ENCODE measurements at places on chromosomes 1 and 21. TPM values are rescaled to one million over a fixed set of nuclear protein-coding genes. Genes with fewer than 3 reads are reported as not detected.

GRCh38 chr1:150093805-150094204, 26.2 kb downstream of the VPS45 start:
- no peak overlapping the region for H3K4me3 ChIP-seq
- H3K27ac ChIP-seq, result no peak overlapping the region
- H3K27me3 ChIP-seq, result no peaks in the 10 kb centered on the region
- peaks cover 37% of the 10 kb centered on the region for H3K36me3 ChIP-seq

GRCh38 chr21:16073586-16073985, 343.8 kb downstream of the USP25 start:
- H3K4me1 ChIP-seq, result no peaks in the 10 kb centered on the region
- H3K4me3 ChIP-seq, result no peak overlapping the region
- no peak for DNase-seq
- no peak overlapping the region for H3K27ac ChIP-seq
- H3K27me3 ChIP-seq, result no peaks in the 10 kb centered on the region

DNA sequence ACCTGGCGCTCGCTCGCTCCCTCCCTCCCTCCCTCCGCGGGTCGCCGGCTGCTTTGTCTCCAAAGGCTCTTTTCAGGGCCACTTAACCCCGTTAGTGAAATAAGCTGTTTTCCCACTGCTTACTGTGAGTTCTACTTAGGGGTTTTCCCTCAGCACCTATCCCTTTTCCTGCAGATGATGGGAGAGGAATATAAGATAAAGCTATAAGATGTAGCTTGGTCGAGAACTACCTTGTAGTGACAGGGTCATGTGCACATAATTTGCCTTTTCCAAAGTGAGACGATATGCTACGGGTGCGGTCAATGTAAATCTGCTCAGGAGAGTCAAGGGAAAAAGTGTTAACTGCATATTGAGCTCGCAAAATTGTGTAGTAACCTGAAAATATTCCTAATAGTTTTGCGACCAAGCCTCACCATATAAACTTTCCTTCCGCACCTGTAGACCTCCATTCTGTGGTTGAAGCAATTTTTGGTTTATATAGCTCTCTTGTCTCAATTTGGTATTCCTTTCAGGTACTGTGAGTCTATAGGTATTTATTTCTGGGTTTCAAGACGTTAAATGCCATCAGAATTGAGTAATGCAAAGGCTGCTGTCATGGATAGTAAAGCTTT, 55.8 kb upstream of the BOLA1 start:
- peak overlapping the region; percentile 88 for H3K27ac ChIP-seq
- DNase-seq, result no peak
- peaks cover 49% of the 10 kb centered on the region for H3K4me1 ChIP-seq
- H3K27me3 ChIP-seq, result no peaks in the 10 kb centered on the region
- H3K36me3 ChIP-seq, result peaks cover 7% of the 10 kb centered on the region

DNA sequence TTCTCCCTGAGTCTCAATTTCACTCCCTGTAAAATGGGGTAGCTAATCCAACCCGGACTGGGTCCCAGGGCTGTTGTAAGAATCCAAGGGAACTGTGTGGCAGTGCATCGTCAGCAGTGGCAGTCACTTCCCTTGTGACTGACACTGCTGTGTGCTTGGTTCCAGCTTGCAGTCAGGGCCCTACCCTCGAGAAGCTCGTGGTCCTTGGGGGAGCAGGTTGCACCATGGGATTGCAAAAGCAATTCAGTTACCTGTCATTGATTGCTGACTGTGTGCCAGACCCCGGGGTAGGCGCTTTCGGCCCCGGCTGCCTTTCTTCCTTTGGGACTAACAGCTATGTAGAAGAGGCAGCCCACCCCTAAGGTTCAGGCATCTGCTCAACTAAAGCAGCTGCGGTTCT, 2.9 kb downstream of the PTPRF start:
- peaks cover 26% of the 10 kb centered on the region for H3K4me1 ChIP-seq
- H3K36me3 ChIP-seq, result no peaks in the 10 kb centered on the region
- H3K27ac ChIP-seq, result no peak overlapping the region

The EPHA10 gene
- 3.2 TPM for total RNA-seq

All from left lung (tissue), 14 donors.